Nephron progenitor cell (in vitro differentiated cells): ENCODE measurements at places on chromosomes 7 and 10.

DNA sequence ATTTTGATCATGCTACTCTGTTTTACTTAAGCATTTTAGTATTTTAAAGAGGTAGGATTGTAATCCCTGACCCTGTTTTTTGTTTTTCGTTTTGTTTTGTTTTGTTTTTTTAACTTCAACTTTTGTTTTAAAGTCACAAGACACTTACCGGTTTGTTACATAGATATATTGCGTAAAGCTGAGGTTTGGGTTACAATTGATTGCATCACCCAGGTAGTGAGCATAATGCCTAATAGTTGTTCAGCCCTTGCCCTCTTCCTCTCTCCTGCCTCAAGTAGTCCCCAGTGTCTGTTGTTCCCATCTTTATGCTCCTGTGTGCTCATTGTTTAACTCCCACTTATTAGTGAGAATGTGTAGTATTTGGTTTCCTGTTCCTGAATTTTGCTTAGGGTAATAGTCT is 93.1 kb upstream of the TEX47 start:
- no peak for DNase-seq

DNA sequence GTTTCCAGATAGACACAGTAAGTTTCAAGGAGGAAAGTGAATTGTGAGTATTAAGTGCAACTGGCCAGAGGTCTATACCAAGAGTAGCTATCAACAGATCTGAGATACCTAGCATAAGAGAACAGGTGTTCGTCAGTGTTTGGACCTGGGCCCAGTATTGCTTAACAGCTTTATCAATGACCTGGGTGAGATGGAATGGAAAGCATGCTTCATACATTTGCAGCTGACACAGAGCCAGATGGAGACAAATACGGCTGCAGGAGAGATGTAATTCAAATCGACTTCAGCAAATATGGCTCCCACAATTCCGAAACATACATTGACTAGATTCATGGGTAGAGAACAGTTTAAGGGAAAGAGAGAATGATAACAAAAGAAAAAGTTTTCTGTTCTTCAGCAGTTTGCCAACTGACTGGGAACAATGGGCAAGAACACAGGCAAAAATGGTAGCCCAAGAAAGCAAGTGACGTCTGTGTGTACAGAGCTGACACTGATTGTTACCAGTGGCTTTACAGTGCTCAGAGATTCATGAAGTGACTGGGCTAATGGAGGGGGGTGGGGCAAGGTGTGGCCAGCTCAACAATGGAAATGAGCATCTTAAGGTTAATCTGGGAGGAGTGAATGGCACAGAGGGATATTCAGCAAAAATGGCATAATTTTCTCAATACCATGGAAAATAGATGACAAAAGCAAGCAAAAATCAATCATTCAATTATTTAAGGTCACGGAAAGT is 28.0 kb upstream of the COBL start:
- no peak for DNase-seq

GRCh38 chr7:158865462-158865922 is 9.1 kb downstream of the DYNC2I1 start:
- DNase-seq: peak; percentile 37

DNA sequence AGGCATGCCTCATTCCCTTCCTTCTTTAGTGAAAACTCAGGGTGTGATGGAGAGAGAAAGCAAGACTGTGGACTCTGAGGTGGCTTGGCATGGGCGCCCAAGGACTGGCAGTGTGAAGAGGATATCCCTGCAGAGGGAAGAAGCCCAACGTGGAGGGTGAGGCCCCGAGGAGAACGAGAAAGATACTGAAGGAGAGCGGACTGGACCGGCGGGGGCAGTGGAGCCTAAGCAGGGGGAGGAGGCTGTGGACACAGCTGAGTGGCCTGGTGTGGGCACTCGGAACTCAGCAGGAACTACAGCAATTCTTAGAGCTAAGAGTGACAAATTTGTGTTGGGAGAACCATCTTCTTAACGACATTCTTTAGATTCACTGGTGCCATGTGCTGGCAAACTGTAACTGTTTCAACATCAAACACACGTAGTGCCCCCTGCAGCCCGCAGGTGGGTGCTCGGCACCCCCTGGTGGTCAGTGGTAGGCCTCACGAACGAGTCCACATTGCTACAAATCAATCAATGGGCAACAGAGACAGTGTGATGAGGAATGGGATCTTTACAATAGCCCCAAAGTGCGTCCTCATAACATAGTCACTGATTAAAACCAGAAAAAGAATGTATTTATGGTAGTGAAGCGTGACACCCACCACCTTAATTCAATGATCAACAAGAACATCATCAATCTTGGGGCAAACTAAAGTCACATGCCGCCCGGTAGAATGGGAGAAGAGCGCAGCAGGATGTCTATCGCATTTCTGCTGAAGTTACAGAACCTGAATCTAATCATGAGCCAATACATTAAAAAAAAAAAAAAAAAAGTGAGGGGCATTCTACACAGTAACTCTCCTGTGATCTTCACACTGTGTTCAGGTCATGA is 2.0 kb upstream of the SFTPA1 start:
- DNase-seq: peak; percentile 36

GRCh38 chr10:78657862-78658165 is 411.0 kb upstream of the ZMIZ1 start:
- no peak for DNase-seq

GRCh38 chr10:102435133-102435497 is 2.7 kb upstream of the CUEDC2 start:
- DNase-seq: no peak

DNA sequence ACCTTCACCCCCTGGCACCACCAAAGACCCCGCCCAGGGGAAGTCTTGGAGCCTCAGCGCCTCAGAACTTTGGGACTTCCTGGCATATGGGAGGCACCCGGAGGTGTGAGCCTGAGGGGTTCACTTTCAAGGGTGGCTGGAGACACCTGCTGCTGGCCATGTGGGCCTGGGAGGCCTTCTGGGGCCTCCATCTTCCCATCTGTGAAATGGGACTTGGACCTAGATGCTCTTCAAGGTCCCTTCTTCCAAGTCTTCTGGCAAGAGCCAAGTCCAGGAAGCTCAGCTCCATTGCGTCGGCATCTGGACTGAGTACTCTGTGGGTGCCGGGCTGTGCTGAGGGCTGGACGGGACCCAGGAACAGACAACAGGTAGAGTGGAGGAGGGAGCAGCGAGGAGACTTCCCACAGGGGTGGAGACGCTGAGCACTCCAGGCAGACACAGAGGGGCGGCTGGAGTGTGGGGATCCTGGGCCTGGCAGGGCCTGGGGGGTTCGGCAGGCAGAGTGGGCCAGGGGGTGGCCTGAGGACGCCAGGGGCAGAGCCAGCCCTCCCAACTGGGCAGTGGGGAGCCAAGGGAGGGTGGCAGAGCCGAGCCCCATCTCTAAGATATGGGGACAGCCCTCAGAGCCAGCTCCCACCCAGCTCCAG is 9.3 kb upstream of the LFNG start:
- no peak for DNase-seq

DNA sequence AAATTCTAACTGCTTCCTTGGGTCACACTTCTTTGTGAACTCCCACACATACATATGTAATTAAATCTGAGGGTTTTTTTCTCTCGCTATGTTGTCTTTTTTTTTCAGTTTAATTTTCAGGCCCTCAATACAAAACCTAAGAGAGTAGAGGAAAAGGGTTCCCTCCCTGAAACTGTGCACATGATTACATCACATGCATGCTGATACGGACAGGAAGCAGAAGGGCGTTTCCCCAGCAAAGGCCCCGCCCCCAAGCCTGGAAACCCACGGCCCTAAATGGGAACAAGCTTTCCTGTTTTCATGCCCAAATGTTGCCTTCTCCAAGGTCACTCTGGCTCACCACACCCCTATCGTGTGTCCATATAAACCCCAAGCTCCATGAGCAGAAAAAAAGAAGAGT is 115.4 kb downstream of the TEX36 start:
- no peak for DNase-seq

- DNase-seq: no peak
These were observed 187.5 kb upstream of the NFE2L3 start for GRCh38 chr7:25964483-25964991.

GRCh38 chr10:93081318-93081717 is 7.6 kb downstream of the CYP26A1 start:
- no peak for DNase-seq

DNA sequence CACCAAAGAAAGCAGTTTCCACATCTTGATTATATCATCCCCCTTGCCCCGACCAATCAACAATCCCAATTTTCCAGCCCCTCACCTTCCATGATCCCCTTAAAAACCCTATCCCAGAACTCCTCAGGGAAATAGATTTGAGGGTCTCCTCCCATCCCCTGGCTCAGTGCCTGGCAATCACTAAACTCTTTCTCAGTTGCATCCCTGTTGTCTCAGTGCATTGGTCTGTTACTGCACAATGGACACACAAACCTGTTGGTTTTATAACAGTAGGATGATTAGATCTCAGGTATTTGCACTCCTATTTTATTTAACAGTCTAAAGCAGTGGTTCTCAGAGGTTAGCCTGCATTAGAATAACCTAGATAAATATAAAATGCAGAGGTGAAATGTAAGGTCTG is 45.2 kb upstream of the RELN start:
- no peak for DNase-seq

GRCh38 chr10:98088186-98088971 is 46.1 kb upstream of the R3HCC1L start:
- no peak for DNase-seq

DNA sequence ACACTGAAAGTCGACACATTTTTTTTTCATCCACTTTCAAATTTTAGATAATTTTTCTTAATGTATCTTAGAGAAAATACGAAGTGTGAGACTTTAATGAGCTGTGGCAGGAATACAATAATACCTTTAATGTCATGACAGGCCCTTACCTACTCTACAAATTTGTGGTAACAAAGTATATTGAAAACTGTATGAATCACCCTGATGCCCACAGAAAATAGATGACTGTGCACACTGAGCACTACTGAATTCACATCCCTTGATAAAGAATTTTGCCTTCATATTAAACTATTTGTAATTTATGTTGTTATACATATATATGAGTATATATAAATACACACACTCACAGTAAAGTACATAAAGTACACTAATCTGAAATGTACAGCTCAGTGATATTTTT is 51.7 kb downstream of the AKR1D1 start:
- DNase-seq: no peak

- no peak for DNase-seq
These were observed 88.4 kb upstream of the SMNDC1 start for GRCh38 chr10:110392868-110393740.

DNA sequence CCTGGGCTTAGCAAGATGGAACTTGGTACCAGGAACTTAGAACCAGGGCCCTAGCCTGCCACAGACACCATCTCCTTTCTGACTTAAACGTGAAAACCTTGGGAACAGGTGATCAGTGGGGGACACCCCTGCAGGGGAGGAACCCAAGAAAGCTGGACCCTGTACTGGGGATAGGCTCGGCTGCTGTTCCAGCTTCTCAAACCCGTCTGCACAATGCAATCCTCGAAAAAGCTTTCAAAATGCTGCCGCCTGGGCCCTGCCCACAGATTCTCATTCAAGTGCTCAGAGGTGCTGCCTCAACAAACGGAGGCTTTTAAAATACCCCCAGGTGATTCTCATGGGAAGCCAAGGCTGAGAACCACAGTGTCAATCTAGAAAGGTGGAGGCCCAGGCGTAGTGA is 169.7 kb downstream of the ARHGAP21 start:
- DNase-seq: no peak

DNA sequence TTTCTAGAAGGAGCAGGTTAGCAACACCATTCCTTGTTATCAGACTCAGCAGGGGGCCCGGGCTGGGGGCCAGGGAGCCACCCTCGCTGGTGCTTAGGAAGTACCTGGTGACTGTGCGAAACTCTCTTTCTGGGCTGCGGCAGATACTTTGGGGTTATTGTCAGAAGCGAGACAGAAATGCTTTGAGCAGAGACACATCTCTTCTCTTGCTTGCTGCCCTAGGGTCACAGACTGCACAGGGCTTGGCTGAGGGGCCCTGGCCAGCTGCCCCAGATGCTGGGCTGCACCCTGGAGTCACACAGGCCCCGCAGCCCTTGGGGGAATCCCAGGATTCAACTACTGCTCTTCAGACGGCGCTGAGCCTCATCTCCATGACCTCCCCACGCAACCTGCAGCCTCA is 91.9 kb downstream of the WDFY4 start:
- no peak for DNase-seq

GRCh38 chr10:68752711-68753350 is 31.8 kb downstream of the CCAR1 start:
- DNase-seq: no peak

- no peak for DNase-seq
These were observed 61.7 kb downstream of the CDH23 start for GRCh38 chr10:71458387-71458786.

- DNase-seq: no peak
These were observed 5.2 kb downstream of the DLG5 start for GRCh38 chr10:77921395-77921794.
